ENCODE measurements at places on chromosomes 7 and 10. TPM values are rescaled to one million over a fixed set of nuclear protein-coding genes. Genes with fewer than 3 reads are reported as not detected.

The SUN3 gene
- total RNA-seq: not detected

The GRID2IP gene
- not detected for total RNA-seq

The CYP2C19 gene
- total RNA-seq: not detected

The AGBL3 gene
- 1.3 TPM for total RNA-seq

The HOXA9 gene
- total RNA-seq: 0.44 TPM

The IL15RA gene
- total RNA-seq: 4.4 TPM

The IL2RA gene
- not detected for total RNA-seq

The ZNF783 gene
- 7.3 TPM for total RNA-seq

The COL13A1 gene
- 0.27 TPM for total RNA-seq

Data from A549 treated with DMSO at 1 μM for 4 hours (cell line).